A549 treated with CORT108297 at 1 μM for 4 hours (cell line): ENCODE measurements at places on chromosomes 3 and 15. TPM values are rescaled to one million over a fixed set of nuclear protein-coding genes. Genes with fewer than 3 reads are reported as not detected.

Gene MYZAP
- total RNA-seq, result 0.69 to 1.2 TPM (median 0.93 TPM) in 5 replicates

Gene CAMKV
- 0.17 to 0.40 TPM (median 0.37 TPM) in 5 replicates for total RNA-seq

Gene CLDN1
- total RNA-seq, result 21.1 to 29.3 TPM (median 26.0 TPM) in 5 replicates

Gene KNL1
- total RNA-seq, result 5.1 to 7.9 TPM (median 6.8 TPM) in 5 replicates

Gene OPA1
- 21.9 to 39.0 TPM (median 29.4 TPM) in 5 replicates for total RNA-seq

Gene CPOX
- 18.7 to 24.8 TPM (median 22.3 TPM) in 5 replicates for total RNA-seq

Gene COL6A5
- not detected in 5 replicates for total RNA-seq

Gene ENTPD3
- 0.04 to 0.06 TPM (median 0.05 TPM) in 3 of 5 replicates, not detected in the others for total RNA-seq

Gene IGSF10
- 0.35 to 0.78 TPM (median 0.53 TPM) in 5 replicates for total RNA-seq
